ENCODE measurements at places on chromosomes 1 and 21.

DNA sequence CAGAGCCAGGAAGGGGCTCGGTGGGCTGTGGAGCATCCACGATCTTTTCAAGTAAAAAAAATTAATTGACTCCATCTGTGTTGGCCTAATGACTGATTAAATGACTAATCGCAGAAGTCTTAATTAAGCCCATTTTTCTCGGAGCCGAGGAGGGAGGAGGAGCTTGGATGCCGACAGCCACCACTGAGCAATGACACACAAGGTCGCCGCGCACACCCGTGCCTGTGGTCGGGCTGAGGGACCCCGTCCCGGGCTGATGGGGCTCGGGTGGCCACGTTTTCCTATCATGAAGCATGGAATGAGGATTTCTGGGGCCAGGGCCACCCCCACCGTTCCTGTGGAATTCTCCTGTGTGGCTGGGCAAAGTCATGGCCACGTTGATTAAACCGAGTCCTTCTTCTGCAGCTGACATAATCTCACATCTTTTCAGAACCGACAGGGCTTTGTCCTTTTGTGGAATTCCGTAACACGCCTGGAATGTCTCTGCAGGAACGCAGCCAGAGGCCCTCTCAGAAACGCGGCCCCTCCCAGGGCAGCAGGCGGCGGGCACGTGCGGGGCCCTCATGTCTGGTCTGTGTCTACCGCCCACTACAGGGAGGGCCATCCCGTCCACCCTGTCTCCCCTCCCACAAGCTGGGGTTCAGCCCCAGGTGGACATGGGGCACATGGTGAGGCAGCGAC is 60.7 kb downstream of the MORN1 start:
- no peak for DNase-seq

GRCh38 chr1:29793101-29793546 is 556.8 kb downstream of the PTPRU start:
- peak; percentile 59 for DNase-seq

DNA sequence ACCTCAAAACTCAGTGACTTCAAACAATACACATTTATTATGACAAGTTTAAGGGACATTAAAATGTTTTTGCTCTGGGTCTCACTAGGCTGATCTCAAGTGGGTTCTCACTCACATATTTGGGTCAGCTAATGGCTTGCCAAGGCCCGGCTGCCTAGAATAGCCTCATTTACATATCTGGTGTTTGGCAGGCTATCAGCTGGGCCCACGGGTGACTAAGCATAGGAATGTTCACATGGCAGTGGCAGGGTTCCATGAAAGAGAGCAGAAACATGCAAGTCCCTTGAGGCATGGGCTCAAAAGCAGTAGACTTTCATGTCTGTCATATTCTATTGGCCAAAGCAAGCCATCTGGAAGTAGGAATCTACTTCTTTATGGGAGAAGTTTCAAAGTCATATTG is 492.6 kb downstream of the KCNT2 start:
- no peak for DNase-seq

GRCh38 chr1:178953034-178953433 is 72.7 kb upstream of the FAM20B start:
- no peak for DNase-seq

GRCh38 chr1:206850401-206850800 is 15.0 kb upstream of the IL20 start:
- DNase-seq, result no peak

- no peak for DNase-seq
Measured at GRCh38 chr1:1219341-1219740, 5.4 kb upstream of the TNFRSF4 start.

GRCh38 chr1:56551691-56552090 is 27.7 kb downstream of the PLPP3 start:
- no peak for DNase-seq

GRCh38 chr1:1573843-1574720 is 581 bp downstream of the SSU72 start:
- peak; percentile 89 for DNase-seq

GRCh38 chr21:41167348-41168342 is at the start of gene BACE2:
TSS of gene BACE2 (plus strand) at chr21:41168160. CDS start at chr21:41168264, 104 bp downstream.
- DNase-seq, result peak; percentile 93

- DNase-seq, result no peak
Measured at GRCh38 chr1:182095946-182096345, 34.4 kb upstream of the ZNF648 start.

GRCh38 chr1:99544328-99544727 is 101.6 kb upstream of the PALMD start:
- DNase-seq, result no peak

DNA sequence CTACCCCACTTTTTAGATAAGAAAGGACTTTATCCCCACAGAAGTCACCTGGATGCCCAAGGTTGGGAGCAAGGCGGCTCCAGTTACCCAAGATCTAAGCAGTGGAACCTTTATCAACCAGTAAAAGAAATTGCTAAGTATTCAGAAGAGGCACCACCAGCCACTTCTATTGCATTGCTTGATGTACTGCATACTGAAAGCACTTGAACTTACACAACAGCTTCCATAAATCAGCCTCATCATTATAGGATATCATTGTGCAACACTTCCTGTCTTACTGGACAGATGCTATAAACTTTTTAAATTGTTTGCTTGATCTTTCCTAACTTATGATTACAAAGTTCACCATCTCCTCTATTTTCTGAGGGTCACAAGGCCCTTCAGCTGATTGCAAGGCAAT is 642.7 kb upstream of the CXADR start:
- DNase-seq, result no peak

DNA sequence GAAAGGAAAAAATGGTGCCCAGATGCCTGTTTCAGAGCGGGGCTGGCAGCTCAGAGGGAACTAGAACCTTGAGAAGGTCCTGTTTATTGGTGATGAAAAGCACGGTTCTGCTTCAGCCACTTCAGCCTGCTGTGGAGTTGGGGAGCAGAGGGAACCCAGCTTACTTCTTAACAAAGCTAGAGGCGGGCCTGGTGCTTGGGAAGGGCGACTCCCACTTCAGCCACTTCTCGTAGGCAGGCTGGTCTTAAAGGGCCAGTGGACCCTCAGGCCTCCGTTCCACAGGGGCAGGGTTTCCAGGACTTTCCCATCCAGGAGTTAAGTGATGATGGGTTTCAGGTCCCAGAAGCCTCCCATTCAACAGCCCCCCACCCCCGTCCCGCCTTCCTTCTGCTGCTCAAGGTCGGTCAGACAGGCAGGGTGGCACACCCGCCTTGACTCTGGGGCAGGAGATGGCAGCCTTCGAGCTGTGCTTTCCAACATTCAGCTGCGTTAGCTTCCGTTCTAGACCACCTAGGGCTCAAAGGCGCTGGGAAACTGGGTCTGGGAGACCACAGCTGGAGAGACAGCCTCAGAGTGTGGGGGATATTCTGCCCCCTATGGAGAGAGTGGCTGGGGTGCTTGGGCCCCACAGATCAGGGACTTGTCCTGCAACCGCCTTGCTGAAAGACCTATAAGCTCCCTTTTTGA is 3.4 kb downstream of the RUNX3 start:
- DNase-seq, result peak; percentile 70

DNA sequence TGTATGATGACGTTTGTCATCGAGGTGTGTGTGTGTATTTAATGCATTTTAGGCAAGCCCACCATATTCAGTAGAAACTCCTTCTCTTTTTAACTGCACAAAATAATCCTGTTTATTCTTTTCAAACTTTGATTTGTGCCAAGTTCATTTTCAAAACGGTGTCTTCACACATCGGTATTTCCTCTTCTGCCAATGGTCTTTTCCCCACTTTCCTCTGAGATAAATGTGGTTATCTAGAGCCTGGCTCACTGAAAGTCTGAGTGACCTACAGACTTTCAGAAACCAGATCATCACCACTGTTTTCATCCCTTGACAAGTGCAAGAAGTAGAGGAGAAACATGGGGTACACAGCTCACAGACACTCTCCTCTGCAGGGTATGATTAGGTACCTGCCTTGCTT is 69.4 kb downstream of the GPATCH2 start:
- DNase-seq, result no peak

- DNase-seq, result no peak
Measured at GRCh38 chr1:24205345-24206082, 18.4 kb upstream of the IFNLR1 start.

DNA sequence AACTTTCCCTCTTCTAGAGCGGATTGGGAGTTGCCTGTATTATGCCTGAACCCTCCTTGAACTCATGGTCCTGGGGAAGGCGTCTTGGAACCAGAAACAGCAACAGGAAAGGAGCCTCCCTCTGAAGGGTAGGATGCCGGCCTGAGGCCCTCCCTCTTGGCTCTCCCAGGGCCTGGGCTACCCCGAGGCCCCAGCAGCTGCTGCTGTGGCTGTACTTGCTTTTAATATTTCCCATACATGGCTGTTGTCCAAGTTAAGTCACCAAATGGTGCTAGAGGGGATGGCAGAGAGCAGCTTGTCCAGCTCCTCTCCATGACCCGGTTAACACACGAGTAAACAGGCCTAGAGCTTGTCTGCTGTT is 10.5 kb downstream of the CHRNB2 start:
- DNase-seq, result no peak

GRCh38 chr1:55792870-55793269 is 577.7 kb upstream of the USP24 start:
- no peak for DNase-seq

- DNase-seq, result no peak
Measured at GRCh38 chr1:229857585-229857984, 209.5 kb upstream of the GALNT2 start.

DNA sequence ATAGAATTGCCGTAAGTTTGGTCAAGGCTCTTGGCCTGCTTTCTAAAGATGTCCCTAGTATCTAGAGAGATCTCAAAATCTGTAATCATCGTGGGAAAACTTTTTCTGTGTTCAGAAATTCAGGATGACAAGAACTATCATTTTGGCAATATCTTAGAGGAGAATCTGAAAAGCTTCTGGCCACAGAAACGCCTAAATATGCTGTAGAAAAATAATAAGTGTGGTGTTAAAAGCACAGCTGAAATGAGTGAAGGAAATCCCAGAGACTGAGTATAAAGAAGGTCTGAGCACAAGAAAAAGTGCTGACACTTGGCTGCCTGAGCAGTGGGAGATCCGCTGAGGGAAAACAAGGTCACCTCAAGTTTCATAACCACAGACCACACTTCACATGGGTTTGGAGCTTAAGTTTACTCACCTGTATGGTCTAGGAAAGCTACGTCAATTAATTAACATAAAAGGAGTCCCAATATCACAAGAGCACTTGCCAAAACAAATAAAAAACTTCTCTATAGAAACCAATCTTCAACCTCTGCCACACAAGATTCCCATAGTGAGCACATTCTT is 235.2 kb upstream of the IRF2BP2 start:
- DNase-seq, result no peak

GRCh38 chr21:33071770-33072306 is 1.9 kb downstream of the OLIG1 start:
- DNase-seq, result peak; percentile 69

- DNase-seq, result peak; percentile 81
Measured at GRCh38 chr1:240092301-240093119, 827 bp downstream of the FMN2 start.

- no peak for DNase-seq
Measured at GRCh38 chr1:221711063-221711577, 30.8 kb downstream of the DUSP10 start.

DNA sequence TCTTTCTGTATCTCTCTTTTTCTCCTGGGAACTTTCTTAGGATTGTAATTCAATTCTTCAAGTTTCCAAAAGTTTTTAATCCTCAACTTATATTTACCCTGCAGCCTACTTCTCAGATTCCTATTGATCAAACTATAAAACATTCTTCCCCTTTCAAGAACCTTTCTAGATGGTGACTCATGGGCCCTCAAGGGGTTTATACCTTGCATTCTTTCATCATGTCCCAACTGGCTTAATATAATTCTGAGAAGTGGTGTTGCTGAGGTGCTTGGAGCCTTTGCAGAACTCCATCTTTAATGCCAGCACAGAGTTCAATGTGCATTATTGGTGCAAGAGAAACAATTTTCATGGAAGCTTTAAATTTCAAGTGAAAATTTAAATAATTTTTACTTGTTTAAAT is 273.4 kb downstream of the VAV3 start:
- no peak for DNase-seq

- no peak for DNase-seq
Measured at GRCh38 chr1:17742583-17742982, 12.6 kb upstream of the ACTL8 start.

DNA sequence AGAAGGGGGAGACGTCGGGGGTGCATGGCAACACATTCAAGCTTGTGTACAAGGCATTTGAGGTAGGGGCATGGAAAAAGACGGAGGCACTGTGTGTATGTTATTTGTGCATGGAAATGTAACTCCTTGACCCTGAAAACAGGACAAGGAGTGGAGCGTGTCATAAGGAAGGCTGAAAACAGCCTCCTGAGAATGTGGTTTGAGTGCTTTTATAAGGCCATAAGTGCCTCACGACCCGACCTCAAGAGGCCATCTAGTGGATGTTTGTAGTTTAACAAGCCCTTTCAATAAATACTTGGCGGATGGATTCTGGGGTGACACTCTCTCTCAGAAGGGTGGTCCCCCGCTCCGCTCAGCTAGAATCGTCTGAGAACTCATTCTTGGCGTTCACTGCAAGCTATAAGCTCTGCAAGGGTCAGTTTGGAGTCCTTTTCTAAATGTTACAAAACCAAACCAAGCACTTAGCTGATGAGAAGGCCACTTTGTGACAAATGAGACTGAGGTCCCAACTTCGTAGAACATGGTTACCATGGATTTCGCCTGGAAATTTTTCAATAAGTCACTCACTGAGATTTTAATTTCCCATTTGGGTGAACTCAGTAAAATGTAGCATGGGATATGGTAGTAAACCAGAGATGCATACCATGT is 38.8 kb upstream of the CLCA4 start:
- no peak for DNase-seq

- no peak for DNase-seq
Measured at GRCh38 chr1:107559881-107560280, 405.1 kb downstream of the VAV3 start.

GRCh38 chr21:36860736-36861594 is 105.5 kb downstream of the HLCS start:
- DNase-seq, result no peak

- DNase-seq, result no peak
Measured at GRCh38 chr1:162276493-162276892, 100.2 kb downstream of the SPATA46 start.

DNA sequence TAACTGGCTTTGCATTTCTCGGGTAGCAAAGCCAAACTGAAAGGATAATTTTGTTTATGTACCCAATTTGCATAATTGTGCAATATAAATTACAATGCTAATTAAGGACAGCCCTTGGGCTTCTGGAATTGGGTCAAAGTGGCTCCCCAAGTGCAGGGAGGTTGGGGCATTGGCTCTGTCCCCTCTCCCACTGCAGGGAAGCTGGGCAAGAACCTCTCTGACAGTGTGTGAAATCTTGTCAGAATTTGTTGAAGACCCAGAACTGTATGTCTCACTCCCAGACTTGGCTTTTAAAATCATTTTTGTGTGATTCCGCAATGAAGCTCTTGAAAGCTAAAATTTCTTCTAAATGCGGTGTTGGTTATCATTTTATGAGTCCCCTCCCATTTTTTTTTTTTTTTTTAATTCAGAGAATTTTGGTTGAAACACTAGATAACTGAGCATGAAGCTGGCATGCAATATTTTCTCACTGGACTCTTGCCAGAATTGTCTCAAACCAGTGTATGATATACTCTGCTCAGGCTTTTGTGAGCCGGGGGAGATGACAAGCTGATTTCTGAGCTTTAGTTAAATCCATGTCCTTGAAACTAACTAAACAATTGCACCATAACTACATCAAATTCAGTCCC is 878.9 kb upstream of the CXADR start:
- DNase-seq, result no peak

- DNase-seq, result no peak
Measured at GRCh38 chr1:243977094-243977493, 74.0 kb upstream of the ZBTB18 start.

GRCh38 chr1:113036639-113037321 is 36.2 kb upstream of the LRIG2 start:
- DNase-seq, result no peak

Measured in right kidney (tissue), 9 donors.